ENCODE measurements at places on chromosomes 2 and 18.

GRCh38 chr2:12870692-12871091 lies 154.0 kb downstream of the TRIB2 start:
- DNase-seq: no peak

DNA sequence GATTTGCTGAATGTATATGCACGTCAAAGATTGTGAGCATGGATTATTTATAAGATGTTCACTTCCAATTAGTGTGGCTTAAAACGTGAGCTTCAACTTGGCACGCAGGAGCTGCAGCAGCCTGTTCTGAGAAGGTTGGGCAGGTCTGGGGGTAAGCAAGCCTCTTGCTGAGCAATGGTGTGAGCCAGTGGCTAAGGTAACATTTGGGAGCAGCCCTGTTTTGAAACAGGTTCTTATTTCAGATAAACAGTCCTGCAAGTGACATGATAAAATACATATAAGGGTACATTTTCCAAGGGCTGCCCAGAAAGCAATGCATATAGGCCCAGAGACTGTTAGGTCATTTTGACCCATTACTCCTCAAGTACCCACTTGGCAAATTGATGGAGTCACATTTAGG lies 415.3 kb downstream of the ZNF521 start:
- no peak for DNase-seq

- DNase-seq: no peak
These were observed 189.1 kb downstream of the NBAS start for GRCh38 chr2:15372019-15372418.

DNA sequence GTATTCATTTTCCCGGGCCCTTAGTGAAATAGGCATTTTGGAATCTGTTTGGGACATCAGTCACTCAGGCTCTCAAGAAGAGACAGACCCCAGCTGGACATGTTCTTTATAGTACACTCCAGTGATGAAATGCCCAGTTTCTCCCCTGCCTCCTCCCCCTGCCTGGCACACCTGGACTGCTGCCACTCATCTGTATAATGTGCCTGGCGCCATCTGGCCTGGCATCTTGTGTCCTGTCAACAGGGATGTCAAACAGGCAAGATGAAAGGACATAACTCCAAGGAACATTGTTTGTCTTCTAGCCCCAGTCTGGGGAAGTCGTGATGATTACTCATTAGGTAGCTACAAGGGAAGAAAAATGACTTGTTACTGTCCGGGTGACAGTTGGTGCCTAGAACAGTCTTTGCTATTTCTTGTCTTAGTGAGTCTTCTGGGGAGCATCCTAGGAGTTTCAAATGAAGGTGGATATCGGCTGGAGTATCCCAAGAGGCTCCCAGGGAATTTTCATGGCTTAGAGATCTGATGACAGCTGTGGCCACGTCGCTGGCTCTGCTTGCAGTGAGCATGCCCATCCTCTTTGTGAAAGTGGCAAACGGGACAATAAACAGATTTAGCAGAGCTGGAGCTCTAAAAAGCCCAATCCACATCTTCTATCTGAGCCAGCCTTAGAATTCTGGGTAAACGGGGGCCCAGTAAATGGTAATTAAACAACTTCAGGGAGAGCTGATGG lies 153.6 kb downstream of the ALK start:
- DNase-seq: peak; percentile 30

GRCh38 chr2:64192125-64192479 lies 47.9 kb upstream of the PELI1 start:
- DNase-seq: no peak

DNA sequence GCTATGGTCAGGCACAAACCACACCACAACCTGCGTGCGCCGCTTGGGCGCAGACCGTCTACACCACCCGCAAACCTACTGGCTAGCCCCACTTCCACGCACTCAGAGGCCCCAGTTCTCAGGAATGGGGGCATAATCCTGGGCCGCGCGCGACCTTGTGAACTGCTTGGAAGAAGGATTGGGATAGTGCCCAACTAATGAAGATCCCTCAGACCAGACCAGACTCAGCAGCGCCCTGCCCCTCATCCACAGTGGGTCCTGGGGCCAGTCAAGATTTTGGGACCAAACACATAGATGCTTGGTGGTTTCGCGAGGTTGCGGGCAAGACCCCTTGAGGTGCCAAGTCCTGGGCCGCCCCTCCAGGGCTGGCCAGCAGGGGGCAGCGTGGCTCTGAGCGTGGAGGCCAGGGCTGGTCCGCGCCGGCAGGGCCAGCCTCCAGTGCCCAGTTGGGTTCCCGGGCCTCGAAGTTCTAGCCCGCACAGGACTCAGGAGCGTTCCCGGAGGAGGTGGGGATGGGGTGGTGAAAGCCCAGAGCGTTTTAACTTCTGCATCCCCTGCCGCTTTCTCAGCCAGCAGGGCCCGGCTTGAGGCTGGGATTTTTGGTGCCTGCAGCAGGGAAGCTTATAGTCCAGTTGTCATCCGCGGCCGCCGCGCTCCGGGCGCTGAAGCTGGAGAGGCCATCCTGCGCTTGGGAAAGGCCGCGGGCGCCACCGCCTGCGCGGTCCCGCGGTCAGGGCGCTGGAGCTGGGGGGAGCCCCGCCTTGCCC lies 8.3 kb downstream of the OSR1 start:
- DNase-seq: no peak

- no peak for DNase-seq
These were observed 146.7 kb upstream of the MYO3B start for GRCh38 chr2:170031288-170031687.

- no peak for DNase-seq
These were observed 145.2 kb upstream of the MMADHC start for GRCh38 chr2:149732730-149733290.

- no peak for DNase-seq
These were observed 103.0 kb upstream of the SOX11 start for GRCh38 chr2:5589183-5589582.

GRCh38 chr2:164599954-164600589 lies 21.2 kb downstream of the GRB14 start:
- peak; percentile 84 for DNase-seq

DNA sequence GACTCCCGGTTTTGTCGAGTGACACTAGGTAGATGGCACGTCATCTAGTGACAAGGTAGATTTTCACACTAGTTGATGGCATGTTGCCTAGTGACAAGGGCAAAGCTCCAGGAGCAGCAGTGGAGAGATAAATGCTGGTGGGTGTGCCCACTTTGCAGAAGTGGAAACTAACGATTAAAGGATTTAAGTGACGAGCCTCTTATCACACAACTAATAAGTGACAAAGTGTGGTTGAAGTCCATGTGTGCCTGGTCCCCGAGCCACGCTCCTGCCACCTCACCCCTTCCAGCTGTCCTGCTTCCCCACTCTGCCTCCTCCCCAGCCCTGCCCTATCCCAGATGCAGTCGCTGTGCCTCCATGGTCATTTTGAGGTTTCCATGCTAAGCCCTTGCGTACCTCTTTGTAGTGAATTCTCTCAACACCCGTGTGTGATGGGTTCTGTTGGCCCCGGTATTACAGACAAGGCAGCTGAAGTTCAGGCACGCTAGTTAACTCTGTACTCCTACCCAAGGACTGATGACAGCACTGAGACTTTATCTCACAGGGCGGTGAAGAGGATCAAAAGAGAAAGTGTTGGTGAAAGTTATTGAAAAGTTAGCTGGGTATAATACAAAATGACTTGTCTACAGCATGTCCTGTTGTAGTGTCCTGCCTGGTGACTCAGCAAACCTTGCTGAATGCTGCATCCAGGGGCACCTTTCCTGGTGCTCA lies 113.4 kb upstream of the GLI2 start:
- no peak for DNase-seq

GRCh38 chr2:34241905-34242762 lies 643.0 kb upstream of the FAM98A start:
- no peak for DNase-seq

DNA sequence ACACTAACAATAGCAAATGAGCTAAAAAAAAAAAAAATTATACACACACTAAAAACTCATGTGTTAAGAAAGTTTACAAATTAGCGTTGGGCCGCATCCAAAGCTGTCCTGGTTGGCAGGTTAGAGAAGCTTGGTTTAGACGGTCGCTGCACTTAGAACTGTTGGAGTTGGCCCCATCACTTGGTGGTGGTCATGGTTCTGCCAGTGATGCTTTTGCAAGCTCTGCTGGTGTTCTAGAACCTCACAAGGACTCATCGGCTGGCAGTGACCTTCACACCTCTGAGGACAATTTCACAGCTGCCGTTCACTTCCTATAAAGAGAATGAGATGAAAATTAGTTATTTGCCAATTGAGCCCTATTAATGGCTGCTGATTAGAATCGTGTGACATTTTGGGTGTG lies 229.0 kb downstream of the AGAP1 start:
- DNase-seq: no peak

DNA sequence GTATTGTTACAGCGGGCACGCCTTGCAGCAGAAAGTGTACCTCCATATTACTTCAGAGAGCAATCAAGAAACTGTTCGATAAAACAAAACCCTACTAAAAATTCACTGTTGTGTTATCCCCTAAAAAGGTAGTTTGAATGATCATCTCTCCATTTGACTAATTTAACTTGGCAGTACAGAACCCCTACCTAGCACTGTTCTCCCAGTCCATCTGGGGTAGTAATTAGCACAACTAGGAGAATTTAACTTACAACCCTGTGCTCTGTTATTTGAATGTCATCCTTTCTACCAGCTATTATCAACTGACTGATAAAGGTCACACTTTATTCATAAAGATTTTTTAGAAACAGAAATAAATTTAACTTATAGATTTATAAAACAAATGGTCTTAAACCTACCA lies 121.2 kb downstream of the EPB41L3 start:
- DNase-seq: no peak

- no peak for DNase-seq
These were observed 87.2 kb downstream of the STPG4 start for GRCh38 chr2:47067788-47068407.

DNA sequence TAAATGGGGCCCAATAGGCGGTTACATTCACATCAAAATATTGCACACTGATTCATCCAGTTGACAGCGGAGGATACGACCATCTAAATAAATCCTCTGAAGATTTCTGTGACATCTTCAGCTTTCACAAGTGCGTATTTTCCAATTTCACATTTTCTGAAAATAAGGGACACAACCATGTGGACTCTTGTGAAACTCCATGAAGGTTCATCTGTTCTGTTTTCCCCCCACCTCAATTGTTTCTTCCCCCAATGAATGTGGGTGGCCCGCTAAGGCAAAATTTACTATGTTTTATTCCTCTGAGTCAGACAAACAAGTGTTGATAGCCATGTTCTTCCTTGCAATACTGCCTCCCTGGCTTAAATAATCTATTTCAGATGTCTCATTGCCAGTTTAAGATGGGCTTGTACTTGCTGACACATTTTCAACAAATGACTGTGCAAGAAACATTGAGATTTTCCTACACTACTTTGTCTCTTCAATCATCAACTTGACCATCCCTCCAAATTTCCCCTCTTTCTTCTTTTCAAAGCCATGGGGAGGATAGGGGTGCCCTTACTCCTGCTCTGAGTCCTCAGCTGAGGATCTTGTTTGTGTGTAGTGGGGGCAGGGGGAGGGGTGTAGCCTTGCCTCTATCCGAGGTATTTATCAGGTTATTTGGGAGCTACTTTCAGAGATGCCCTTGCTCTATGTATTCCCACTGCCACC lies 78.2 kb downstream of the BCL11A start:
- DNase-seq: no peak

Data from NCI-H446 (cell line).